ENCODE measurements at places on chromosomes 4 and X.

DNA sequence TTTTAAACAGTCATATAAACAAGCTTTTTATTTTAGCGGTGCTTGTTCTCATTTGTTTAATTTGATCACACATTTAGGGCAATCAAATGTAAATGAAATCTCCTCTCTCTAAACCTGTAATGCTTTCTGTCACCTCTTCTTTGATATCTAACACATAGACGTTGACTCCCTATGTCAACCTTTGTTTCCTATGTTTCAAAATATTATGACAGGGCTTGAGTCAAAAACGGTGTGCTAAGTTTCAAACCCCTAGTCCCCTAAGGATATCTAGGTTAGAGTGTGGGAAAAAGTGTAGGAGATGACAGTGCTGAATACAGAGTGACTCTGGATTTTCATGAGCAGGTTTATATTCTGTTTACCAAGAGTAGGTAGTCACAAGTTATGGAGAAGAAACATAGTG is 224.0 kb upstream of the CNKSR2 start:
- no peak for DNase-seq

- peak; percentile 37 for DNase-seq
Observed at GRCh38 chr4:98905839-98906238, 23.1 kb downstream of the EIF4E start.

DNA sequence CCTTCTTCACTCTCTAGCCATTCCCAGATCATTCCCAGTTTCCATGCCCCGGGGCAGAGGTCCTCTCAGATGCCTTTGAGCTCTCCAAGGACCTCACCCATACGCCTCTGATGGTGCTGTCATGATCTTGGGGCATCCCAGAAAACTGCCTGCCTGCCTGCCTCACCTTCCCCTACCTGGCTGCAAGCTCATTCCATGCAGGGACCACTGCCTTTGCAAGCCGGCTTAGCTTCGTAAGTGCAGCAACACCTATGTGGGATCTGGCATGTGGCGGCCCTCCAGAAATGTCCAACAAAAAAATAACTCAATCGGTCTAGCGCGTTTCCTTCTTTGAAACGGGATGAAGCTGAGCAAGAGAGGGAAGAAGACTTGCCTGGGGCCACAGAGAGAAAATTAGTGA is 53.0 kb downstream of the C4orf50 start:
- DNase-seq = no peak

DNA sequence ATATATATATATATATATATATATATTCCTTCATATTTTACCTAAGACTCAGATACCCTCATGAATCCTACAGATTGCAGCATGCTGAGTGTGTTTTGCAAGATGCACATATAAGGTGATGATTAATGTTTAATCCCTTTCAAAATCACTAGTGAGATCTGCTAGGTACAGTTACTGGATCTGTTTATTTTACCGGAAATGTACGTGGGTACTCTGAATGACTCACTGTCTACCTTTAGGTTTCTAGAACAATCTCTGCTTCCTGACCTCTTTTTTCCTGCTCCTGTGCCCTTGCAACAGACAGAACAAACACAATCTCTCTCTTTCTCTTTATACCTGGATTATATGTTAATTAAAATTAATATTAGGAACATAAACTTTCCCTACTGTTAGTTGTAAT is 379.6 kb downstream of the FAM133A start:
- DNase-seq = no peak

DNA sequence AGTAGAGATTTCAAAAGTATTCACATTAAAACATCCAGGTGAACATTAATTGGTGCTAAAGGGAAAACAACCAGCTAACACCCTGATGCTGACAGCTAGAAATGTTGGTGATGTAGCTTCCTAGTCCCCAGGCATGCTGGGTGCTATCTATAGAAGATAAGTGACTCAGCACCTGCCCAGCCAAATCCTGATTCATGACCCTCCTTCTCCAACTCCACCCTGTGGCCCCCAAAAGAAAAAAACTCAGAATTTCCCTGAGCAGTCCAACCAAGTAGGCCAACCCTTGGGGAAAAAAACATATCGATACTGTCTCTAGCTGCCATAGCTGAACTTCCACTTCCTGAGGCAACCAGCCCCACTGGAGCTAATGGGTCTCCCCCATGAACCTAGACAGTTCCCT is 197.6 kb upstream of the KLF3 start:
- DNase-seq = peak; percentile 56

DNA sequence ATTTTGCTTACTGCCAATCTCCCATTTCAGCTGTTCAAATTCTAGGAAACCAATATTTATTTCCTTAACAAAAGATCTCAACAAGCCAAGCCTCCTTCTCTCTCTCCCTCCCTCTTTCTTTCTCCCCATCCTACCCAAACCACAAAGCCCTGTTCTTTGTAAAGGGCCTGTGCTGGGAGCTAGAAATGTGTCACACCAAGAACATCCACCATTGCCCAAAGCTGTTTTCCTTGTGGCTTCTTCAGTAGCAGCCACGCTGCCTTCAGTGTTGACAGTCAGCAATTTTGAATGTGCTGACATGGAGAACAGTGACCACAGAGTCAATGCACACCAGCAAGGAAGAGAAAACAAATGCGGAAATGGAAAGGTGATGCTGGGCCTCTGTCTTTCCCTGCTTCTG is 203.0 kb downstream of the MAML3 start:
- no peak for DNase-seq

GRCh38 chr4:177351622-177352244 is 42.1 kb downstream of the NEIL3 start:
- DNase-seq = no peak

DNA sequence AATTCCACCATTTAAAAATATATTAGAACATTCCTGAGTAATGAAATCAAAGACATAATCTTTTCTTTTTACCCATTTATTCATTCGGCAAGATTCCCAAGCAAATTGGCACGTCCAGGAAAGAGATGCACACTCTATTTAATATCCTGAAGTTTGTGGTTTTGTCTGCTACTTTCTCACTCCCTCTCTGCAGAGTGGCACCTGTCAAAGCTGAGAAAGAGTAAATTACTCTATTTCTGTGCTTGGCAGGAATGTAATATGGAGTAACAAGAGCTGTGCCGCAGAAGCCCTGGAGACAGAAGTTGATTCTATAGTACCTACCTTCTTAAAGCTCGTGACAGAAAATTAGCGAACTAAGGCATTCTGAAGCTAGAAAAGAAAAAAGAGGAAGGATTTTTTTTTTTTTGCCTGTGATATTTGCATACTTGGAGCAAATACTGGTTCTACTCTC is 5.5 kb downstream of the GSTCD start:
- DNase-seq = peak; percentile 7

GRCh38 chrX:30414144-30414543 is 105.0 kb upstream of the NR0B1 start:
- DNase-seq = no peak

DNA sequence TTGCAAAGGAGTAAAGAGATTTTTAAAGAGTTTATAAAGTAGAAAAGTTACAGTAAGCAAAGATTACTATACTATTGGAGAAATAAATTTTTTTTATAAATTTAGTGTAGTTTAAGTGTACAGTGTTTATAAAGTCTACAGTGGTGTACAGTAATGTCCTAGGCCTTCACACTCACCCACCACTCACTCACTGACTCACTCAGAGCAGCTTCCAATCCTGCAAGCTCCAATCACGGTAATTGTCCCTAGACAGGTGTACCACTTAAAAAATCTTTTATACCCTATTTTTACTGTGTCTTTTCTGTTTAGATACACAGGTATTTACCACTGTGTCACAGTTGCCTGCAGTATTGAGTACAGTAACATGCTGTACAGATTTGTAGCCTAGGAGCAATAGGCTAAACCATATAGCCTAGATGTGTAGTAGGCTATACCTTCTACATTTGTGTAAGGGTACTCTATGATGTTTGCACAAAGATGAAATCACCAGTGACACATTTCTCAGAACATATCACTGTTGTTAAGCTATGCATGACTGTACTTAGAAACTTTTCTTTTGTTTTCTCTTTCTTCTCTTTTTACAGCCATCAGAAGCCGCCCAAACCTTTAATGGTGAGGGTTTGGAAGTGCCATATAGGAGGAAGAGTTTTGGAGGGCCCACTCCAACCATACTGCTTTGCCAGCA is 11.8 kb upstream of the SH3RF1 start:
- no peak for DNase-seq

DNA sequence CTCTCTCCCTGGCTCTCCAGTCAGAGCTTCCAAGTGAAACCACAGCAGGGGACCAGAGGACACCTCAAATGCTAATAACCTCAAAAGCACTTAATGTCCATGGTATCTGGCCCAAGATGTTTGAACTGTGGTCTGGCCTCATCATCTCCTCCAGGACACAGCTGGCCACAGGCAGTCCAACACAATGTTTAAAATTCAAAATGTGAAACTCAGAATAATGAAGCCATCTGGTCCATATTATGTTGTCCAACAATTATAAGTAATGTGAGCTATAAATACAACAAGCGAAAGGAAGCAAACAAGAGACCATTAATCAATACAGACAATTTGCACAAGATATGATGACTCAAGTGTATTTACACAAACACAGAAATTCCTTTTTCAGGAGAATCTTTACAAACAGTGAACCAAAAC is 90.7 kb upstream of the S100G start:
- peak; percentile 11 for DNase-seq

DNA sequence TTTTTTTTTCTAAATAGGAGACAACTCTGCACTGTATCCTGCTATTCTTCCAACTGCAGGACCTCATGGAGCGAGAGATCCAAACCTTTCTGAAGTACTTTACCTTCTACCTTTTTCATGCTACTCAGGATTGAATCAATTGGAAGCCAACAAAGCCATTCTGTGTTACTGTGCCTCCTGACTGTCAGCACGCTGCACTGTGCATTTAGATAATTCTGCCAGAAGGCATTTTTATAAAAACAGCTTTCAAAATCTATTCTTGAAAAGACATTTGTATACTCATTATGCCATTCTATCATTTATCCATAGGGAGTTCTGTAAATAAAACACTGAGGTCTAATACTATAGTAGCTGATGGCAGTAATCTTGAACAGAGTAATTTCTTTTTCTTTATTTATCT is 142.8 kb downstream of the SLIT2 start:
- DNase-seq = no peak

DNA sequence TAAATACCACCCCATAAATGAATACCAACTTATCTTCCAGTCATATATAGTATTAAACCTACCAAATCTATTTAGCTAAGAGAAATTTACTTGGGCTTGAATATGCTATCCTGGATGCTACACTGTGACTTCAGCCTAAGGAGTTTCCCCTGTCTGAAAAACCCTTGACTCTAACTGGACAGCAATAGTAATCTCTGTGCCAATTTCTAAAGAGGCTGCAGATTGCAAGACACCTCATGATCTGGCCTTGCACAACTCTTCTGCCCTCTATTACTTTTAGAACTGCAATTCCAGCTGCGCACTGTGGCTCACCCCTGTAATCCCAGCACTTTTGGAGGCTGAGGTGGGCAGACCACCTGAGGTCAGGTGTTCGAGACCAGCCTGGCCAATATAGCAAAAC is 371.5 kb downstream of the KCNIP4 start:
- no peak for DNase-seq

GRCh38 chr4:38995660-38996005 is 36.6 kb downstream of the TMEM156 start:
- DNase-seq = peak; percentile 9

GRCh38 chr4:125191232-125191631 is 123.5 kb upstream of the FAT4 start:
- DNase-seq = peak; percentile 66

GRCh38 chr4:39319676-39320075 is 46.5 kb downstream of the RFC1 start:
- peak; percentile 91 for DNase-seq

DNA sequence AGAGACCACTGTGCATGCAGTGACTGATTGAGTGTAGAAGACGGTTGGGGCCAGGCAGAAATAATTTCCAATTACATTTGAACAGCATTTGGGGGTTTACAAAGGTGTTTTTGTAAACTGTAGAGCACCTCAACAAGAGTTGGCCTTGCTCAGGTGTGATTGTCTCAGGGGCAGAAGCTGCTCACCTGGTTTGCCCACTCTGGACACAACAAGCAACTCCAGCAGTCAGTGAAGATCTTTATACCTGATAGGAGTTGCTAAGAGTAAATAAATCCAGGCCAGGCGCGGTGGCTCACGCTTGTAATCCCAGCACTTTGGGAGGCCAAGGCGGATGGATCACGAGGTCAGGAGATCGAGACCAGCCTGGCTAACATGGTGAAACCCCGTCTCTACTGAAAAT is 221.3 kb downstream of the RAB28 start:
- no peak for DNase-seq

GRCh38 chr4:14023896-14024295 is 396.4 kb upstream of the BOD1L1 start:
- DNase-seq = no peak

- no peak for DNase-seq
Observed at GRCh38 chrX:107556967-107557366, 71.3 kb upstream of the PRPS1 start.

GRCh38 chr4:84710548-84710947 is 127.6 kb downstream of the CDS1 start:
- no peak for DNase-seq

DNA sequence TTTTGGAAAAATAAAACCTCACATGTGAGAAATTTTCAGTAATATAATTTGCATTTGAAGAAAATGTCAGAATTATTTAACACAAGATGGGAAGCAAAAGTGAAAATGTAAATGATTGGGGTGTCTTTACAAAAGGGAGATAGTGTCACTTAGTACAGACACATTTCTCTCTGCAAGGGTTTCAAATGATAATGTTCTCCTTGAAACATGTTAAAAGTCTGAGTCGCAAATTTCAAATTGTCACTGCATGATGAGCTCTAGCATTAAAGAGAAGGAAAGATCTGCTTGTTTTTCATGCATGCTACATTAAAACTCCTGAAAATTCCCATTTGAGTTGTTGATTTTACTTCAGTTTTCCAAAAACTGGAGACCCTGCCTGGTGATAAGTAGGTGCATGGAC is 122.0 kb upstream of the LDB2 start:
- no peak for DNase-seq

- DNase-seq = no peak
Observed at GRCh38 chr4:38334791-38335190, 329.2 kb upstream of the KLF3 start.

DNA sequence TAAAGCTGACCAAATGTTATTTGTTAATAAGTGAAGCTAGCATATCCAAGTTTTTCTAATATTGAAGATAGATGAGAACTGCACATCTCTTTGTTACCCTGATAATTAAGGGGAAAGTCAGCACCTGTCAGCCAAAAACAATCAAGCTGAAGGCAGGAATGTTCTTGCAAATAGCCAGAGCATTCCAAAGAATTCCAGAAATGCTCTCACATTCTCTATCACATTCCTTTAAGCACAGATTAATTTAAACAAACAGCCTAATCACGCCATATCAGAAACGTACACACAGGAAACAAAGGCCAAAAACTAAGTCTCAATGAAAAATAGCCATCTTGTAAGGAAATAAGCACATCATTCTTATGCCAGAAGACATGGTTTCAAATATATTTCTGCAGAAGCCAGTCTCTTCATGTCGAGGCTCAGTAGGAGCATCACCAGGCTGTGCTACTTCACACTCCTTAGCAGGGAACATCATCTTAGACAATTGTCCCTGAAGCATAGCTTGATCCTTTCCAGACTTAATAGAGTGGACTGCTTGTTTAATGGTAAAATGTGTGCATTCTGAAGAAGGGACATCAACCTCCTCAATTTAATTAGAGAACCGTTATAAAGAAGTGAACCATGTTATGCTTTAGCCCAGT is 252.9 kb upstream of the TTC29 start:
- peak; percentile 63 for DNase-seq

All from fibroblast of the aortic adventitia (primary cell).